ENCODE measurements at places on chromosomes 1 and 21.
A peak's percentile ranks its signal among the peaks of the same experiment; 100 is the strongest.

DNA sequence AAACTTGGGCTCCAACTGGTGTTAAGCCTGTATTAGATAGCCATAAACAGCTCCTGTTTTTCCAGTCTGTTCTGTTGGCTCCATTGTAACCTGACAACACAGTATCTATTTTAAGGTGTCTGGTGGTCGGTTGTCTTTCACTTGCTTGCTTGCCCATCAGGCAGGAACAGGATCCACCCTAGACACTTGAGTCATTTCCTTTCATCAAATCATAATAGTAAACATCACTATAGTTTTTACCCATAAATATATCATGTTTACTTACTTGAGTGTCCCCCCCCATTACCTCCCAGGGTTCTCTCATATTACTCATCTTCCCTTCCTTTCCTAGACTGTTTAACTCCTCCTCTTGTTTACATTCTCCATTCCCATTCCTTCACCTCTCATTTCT lies 2.9 kb downstream of the DDI2 start:
- DNase-seq, result no peak

DNA sequence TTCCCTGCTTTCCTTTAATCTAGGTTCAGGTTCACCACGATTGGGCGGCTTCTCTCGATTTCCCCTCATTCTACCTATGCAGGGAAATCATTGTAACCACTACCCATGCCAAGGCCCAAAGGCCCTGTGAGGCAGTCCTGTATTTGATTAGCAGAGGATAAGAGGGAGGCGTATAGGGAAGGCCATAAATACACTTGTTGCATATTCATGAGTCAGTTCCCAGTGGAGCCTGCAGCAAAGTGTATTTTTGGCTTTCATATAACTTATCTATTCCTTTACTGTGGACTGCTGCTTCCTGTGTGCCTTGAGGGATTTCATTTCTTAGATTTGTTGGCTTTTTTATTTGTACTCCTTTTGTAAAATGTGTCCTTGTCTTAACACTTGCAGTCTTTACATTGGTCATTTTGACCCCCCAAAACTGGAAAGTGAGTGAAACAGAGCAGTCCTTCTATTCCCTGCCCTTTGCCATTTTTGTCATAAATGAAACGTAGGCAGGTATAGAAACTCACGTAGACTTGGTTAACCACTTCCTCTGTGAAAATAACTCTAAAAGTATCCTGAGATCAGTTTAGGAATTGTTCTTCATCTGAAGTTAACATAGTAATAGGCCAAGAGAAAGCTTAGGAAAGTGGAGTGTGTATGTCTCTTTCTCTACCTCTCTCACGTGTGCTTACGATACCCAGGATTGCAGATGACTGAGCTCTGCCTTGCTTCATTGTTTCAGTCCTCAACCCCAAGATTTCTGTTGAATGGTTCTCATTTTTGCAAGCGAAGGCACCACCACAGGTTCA lies 19.6 kb upstream of the KCNQ4 start:
- DNase-seq, result peak; percentile 62

DNA sequence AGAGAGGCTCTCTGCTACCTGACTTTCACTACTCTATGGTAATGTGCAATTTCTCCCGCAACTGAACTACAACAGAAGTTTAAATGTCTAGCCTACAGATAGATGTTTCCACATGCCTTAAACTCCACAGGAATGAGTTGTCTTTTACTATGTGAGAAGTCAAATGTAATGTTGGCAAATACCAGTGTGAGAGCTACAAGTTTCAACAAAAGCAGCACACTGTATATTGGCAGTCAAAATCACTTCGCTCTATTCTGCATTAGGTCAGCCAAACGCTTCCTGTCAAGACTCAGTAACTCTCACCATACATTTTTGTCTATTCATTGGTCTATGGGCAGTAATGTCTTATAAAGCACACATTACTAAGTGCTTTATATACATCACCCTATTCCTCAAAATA lies 41.9 kb downstream of the LUZP1 start:
- no peak for DNase-seq

- no peak for DNase-seq
Measured at GRCh38 chr1:181504399-181504842, 21.1 kb downstream of the CACNA1E start.

DNA sequence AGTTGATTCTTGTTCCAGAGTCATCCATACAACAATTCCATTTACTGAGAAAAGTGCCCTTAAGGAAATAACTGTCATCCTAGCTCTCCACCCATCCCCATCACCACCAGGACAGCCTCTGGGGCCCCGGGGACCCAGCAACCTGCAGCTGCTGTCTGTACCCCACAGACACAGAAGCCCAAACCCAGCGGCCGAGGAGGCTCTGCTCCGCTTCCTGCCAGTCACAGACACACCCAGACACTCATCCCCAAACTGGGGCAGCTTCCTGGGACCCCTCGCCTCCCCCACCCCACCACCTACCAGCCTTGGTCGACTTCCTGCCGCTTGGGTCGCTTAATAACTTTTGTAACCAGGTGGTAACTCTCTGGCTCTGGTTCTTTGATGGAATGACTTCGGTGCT lies 121.6 kb upstream of the SLC25A33 start:
- DNase-seq, result no peak

GRCh38 chr1:58839147-58839795 lies 55.4 kb upstream of the JUN start:
- no peak for DNase-seq

DNA sequence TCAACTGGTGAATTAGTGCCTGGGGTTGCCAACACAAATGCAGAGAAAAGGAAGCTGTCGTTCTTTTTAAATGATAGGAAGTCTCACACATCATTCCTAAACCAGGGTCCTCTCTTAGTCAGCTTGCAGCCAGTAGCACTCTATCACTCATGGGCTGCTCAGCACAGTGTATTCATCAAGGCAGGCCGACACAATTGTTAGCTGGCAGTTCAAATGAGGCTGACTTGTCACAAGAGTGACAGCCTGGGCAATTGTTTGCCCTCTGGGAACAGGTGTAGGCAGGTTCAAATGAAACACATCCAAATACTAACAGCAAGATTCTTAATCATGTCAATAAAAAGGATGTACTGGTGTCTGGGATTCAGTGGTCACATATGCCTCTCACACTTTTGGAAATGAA lies 76.9 kb downstream of the ERICH3 start:
- no peak for DNase-seq

GRCh38 chr1:38788341-38789336 lies 70.9 kb downstream of the RRAGC start:
- DNase-seq, result no peak

- DNase-seq, result no peak
Measured at GRCh38 chr1:173436841-173437428, 40.2 kb upstream of the PRDX6 start.

GRCh38 chr1:66679140-66679539 lies 73.1 kb upstream of the DYNLT5 start:
- DNase-seq, result no peak

GRCh38 chr1:231093156-231093922 lies 53.3 kb upstream of the FAM89A start:
- no peak for DNase-seq

- no peak for DNase-seq
Measured at GRCh38 chr1:221416142-221416541, 325.7 kb downstream of the DUSP10 start.

DNA sequence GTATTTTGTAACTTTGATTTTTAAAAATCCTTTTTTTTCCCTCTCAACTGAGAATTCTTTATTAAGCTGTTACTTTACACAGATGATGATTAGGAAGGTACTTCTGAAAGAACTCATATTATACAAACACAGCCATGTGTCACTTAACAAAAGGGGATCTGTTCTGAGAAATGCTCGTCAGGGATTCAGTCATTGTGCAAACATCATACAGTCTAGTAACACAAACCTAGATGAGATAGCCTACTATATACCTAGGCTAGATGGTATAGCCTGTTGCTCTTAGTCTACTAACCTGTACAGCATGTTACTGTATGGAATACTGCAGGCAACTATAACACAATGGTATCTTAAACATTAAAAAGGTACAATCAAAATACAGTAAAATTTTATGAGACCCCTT lies 24.9 kb downstream of the AHCTF1 start:
- DNase-seq, result no peak

DNA sequence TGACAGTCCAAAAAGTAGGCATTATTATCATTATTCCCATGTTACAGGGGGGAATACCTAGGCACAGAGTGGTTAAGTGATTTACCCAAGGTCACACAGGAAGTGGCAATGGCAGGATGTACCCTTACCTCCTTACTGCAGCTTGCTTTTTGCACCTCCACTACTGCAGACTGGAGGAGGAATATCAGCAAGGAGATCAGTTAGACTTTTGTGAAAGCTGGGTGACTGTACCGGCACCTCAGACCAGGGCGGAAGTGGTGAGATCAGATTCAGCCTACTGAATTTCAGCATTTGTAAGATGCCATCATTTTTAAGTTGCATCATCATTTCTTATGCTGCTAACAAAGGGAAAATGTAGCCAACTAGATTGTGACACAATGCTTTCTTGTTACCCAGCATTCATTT lies 4.5 kb downstream of the ADARB1 start:
- DNase-seq, result no peak

DNA sequence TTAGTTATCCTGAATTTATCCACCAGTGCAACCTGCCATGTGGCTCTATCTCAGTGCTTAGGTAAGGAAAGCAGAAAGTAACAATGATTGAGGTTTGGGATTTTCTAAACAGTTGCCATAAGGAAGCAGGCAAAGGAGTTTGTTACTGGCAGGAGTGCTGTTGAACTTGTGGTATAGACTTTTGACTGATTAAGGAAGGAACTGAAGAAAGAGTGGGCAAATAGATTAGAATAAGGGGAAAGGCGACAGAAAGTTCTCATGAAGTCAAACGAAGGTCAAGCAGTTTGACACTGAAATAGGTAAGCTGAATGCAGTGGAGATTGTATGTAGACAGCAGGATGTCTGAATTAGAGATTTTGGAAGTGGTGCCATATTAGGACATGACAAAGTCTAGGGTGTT lies 24.2 kb upstream of the CR2 start:
- DNase-seq, result peak; percentile 70

DNA sequence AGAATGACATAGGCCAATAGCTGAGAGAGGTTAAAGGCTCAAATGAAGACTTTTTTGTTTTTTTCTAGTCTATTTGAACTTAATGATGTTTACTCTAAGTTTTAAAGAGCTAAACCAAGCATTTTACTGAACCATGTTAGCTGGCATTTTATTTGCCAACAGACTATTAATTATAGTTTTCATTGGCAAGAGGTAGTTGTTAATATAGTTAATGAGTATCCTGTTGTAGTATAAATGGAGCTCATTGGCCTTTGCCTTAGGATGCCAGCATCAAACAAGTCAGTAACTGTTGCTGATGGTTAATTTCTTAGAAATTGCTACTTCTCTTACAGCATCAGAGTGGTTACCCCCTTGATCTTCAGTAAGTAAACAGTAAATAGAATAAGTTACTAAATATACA lies 339.0 kb upstream of the B3GALT2 start:
- DNase-seq, result no peak

DNA sequence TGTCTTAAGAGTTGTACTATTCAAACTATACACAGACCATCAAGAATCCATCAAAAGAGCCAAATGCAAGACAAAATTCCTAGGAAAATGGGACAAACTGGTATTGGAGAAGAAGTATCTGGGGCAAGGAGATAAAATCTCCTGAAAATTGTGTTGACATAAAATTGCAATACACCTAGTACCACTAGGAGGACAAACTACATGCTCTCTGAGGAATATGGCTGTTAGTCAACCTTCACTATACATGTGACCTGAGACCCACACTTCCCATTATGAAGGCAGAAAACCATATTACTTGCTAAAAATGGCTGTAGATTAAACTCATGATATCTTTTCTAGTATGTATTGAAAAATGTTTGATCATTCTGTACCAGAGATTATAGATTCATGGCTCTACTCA lies 30.0 kb downstream of the IRF2BP2 start:
- no peak for DNase-seq

GRCh38 chr21:32777269-32777668 lies 5.7 kb upstream of the PAXBP1 start:
- no peak for DNase-seq

DNA sequence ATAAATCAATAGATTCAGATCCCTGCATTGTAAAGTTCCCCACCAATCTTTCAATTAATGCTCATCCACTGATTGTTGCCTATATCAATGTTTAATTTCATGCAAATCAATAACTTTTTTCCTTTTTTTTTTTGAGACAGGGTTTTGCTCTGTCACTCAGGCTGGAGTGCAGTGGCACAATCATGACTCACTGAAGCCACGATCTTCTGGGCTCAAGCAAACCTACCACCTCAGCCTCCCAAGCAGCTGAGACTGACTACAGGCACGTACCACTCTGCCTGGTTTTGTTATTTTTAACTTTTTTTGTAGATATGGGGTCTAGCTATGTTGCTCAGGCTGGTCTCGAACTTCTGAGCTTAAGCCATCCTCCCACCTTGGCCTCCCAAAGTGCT lies 25.7 kb downstream of the DIO1 start:
- DNase-seq, result no peak

DNA sequence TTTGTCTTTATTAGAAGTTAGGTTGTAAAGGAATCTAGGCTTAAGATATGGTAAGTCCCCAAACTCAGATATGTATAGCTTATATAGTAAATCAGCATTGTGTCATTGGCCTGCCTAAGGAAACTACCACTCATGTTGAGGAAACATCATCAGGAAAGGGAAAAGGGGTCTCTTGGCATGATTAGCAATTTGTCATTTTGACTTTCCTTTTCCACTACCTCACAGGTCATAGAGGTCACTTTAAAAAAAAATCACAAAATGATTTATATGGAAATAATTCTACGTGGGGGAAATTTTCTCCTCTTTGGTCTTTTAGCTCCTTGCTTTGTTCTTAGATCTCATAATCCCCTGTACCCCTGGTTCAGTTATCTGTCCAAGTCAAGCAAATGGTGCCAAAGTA lies 213.5 kb downstream of the RPS6KC1 start:
- no peak for DNase-seq

GRCh38 chr21:34889320-34889675 lies 159.8 kb downstream of the RUNX1 start:
- no peak for DNase-seq

DNA sequence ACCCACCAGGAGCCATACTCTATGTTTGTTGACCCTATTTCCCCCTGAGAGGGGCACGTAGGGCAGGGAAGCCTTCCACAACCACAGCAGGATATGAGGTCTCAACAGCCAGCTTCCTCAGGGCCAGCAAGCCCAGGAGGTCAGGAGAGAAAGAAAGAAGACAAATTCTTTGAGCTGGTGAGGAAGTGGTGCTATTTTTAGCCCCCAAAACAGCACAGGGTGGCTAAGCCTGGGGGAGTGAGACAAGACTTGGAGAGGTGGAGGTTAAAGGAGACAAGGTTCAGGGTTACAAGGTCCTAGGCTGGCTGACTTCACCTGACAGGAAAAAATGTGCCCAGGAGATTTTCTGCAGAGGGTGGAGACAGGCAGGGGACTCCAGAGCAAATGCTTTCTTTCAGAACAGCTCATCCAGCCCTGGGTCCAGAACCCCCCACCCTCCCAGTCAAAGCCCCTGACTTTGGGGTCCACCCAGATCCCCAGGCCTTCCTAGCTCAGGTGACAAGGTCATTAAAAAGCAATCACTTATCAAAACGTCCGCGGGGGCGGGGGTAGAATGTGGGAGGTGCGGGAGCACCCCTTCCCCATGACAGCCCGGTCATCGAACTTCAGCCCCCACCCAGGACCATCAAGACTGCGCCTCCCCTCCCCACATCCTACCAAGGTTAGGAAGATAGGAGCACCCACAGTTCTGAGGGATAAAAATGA lies 1.3 kb downstream of the SV2A start:
- DNase-seq, result no peak

GRCh38 chr1:110626889-110627288 lies 20.7 kb upstream of the KCNA2 start:
- DNase-seq, result no peak
